ENCODE measurements at places on chromosomes 3 and 15.

GRCh38 chr15:52308446-52309153, 13.0 kb upstream of the MYO5C start:
- no peak for DNase-seq

DNA sequence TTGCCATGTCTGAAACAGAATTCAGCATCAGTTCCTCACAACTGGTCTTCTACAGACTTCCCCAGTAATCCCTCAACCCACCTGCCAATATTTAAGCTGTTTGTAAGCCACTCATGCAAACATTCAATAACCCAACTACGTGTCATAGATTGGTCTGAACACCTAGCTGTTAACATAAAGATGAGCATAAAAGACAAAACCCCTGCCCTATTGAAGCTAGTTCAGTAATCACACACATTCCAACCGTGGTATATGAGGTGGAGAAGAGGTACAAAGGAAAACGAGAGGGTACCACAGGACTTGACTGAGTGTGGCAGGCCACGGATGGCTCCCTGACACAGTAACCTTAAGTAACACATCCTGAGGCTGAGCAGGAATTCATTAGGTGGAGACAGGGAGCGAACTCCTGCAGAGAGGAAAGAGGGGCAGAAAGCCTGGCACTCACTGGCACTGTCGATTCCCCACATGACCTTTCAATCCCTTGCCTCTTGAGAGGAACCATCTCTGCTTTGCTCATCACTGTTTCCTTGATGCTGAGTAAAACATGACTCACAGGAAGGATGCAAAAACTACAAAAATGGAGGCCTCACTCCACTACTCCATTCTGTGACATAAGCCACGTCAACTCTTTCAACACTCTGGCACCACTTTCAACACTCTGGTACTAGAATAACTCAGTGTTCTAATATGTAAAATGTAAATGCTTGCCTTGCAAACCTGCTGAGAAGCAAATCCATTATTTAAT, 31.3 kb downstream of the RPN1 start:
- no peak for DNase-seq

DNA sequence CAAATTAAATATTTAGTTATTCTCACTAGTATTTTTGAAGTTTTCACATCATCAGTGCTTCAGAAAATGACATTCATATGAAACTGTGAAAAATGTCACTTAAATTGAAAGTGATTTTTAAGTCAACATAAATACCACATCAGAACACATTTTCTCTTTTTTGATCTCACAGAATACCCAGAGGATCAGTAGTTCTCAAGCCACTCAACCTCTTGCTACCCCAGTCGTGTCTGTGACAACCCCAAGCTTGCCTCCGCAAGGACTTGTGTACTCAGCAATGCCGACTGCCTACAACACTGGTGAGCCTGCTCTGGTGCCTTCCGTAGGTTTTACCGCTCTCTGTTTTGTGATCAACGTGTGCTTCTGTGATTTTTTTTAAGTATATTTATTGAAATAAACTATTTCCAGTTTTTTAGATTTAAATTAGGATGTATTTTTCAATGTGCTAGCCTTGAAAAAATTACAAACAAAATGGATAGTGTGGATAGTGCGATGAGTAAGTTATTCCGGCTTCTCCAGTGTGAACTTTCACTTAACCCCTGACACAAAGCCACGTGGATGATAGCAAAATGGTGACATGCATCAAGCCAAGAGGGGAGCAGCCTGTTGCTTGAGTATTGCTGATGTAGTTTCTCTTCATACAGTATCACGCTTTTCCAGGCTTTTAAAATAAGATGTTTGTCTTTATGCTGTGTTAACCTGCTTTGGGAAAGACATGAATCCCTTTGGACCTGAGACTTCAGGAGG, 26.5 kb downstream of the LYSMD4 start:
- no peak for DNase-seq

DNA sequence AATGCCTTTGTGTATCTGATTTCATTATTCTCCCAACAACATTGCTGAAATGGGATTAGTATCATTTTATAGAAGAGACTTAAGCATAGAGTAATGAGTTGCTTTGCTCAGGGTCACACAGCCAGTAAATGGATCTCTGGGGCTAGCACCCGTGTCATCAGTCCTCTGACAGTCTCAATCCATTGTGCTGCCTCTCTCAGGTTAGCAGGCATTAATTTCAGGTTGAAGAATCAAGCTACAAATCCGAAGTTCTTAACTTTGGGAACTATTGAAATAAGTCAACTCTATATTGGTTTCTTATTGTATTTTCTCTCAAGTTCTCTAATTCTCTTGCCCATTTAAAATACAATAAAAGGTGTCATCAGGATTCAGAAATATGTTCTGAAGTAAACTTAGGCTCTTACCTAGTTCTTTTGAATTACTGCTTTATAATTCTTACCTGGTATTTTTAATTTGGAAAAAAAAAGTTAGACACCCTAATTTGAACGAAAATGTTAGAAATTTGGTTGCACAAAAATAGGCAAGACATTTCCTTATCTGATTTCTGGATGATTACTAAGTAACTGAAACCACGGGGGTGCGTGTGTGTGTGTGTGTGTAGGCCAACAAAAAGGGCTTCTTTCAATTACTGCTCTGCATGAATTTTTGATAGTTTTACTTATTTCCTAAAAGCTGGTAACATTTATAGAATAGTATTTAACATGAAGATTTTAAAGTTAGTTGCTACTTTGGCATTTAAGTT, 189.8 kb downstream of the MBNL1 start:
- no peak for DNase-seq

Data from Ammon's horn (tissue), 1 donor.